ENCODE measurements at places on chromosomes 1 and 21. TPM values are rescaled to one million over a fixed set of nuclear protein-coding genes. Genes with fewer than 3 reads are reported as not detected.

The SHE gene
- 7.7 TPM for total RNA-seq

The PIGR gene
- 12,072 TPM for total RNA-seq

The SPATA1 gene
- 2.0 TPM for total RNA-seq

The DNALI1 gene
- 3.2 TPM for total RNA-seq

DNA sequence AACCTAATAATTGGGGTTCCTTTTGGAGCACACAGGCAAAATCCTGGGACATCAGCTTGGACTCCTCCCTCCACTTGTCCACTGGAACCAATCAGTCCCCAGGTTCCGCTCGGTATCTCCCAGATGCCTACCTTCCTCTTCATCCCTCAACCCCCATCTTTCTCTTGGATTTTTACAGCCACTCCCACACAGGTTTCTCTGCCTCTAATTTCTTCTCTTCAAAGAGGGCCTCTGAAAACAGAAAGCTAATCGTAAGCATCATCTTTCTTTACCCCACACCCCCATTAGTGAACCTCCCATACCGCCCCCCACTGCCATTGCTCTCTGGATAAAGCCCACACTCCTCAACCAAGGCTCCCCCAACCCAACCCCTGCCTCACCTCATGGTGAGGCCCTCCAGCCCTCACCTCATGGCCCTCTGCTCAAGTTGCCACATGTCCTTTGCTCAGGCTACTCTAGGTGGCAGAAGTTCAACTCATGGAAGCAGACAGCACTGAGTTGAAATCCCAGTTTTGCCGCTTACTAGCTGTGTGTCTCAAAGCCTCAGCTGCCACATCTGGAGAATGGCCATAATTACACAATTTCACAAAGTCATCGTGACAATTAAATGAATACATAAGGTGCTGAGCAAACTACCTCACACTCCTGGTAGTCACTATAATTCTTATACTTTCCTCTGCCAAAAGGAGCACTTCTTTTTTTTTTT lies 18.1 kb upstream of the WASF2 start:
- DNase-seq: no peak

DNA sequence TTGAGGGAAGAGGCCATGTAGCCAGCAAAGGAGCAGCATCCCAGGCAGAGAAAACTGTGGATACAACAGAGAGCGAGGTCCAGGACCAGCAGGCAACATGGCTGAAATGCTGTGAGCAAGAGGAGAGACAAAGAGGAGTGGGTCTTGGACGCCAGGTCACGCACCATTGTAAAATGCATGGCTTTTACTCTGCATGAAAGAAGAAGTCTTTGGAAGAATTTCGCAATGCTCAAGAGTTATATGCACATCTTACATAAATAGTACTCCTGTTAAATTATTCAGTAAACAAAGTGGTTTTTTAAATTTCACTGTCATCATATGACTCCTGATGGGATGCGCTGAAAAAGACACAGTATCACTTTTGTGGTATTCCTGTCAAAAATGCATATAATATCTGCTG lies 3.5 kb downstream of the CD244 start:
- DNase-seq: no peak

DNA sequence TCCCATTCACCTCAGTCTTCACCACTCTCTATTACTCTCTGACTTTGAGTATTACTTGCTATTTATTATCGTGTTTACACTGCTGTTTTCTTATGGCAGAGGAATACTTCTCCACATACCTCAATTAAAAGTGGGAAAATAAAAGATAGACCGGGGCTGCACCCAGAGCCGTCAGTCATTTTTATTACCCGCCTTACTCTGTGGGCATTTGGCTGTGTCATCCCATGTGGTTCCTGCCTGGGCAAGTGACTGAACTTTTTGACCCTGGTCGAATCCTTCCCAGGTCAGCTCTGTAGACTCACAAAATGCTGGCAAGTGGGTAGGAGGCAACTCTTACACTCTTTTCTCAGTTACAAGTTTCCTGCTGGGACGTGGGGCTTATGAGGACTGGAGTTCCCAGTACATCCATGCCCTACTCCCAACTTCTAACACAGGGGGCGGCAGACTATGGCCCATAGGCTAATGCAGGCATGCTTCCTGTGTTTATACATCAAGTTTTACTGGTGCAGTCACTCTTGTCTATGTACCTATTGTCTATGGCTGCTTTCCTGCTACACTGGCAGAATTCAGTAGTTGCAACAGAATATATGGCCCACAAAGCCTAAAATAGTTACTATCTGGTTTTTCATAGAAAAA lies 69.5 kb upstream of the KCND3 start:
- DNase-seq: no peak

GRCh38 chr21:46402421-46402820 lies 56.3 kb upstream of the DIP2A start:
- no peak for DNase-seq

GRCh38 chr1:37246631-37247030 lies 212.3 kb upstream of the GRIK3 start:
- no peak for DNase-seq

Data from mucosa of descending colon (tissue), 3 donors.